Stimulated activated CD4-positive, alpha-beta T cell treated with anti-CD3 and anti-CD28 coated beads, Interleukin-15, amount 100 ng/mL, for 1 hour (primary cell): ENCODE measurements at places on chromosomes 4 and X.
A peak's percentile ranks its signal among the peaks of the same experiment; 100 is the strongest.

DNA sequence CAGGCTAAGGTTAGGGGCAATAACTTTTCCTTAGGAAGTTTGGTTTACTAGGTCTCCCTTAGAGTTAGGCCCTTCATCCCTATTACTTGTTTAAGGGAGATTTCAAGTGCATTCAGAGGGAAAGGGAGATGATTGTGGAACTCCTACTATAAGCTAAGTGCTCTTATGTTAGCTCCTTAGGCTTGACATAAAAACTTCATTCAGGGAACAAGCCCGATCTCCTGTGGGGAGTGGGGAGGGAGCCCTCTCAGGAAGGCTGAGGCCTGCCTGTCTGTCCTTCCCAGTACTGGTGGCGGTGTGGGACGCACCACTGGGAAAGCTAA lies 8.0 kb downstream of the KLF3 start:
- no peak for DNase-seq

DNA sequence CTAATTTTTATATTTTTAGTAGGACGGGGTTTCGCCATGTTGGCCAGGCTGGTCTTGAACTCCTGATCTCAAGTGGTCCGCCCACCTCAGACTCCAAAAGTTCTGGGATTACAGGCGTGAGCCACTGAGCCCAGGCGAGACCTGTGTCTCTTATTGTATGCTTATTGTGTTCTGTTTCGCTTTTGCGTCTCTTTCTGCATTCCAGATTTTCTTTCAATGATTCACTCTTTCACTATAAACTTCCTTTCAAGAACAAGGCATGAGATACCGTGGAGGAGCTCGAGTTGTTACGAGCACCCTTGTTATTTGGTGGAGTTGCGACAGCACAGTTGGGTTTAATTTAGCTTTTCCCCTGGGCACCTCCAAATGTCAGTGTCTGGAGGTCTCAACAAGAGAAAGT lies 366.7 kb upstream of the FAT1 start:
- no peak for DNase-seq

DNA sequence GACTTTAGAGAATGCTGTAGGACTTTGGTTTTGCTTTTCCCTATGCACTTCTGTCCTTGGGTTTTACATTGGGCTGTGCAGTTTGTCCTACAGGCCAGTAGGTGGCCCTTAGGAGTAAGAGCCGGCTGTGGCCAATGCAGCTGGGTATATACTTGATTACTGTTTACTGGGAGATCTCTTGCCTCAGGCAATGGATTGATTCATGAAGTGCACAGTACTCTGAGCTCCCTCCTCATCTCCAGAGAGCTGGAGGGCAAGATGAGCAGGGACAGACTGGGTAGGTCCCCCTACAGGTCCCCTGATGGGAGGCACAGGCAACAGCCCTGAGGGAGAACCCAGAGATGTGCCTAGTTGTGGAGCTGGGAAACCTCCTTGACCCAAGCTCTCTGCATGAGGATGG lies 103.8 kb upstream of the QRFPR start:
- no peak for DNase-seq

GRCh38 chrX:125503769-125504168 lies 184.1 kb downstream of the TEX13C start:
- no peak for DNase-seq

- no peak for DNase-seq
These were observed 283.4 kb downstream of the BCOR start for GRCh38 chrX:39814391-39814790.

GRCh38 chr4:18815081-18815778 lies 793.7 kb upstream of the LCORL start:
- no peak for DNase-seq

GRCh38 chrX:2220829-2221567 lies 279.8 kb downstream of the DHRSX start:
- DNase-seq = no peak

- peak; percentile 20 for DNase-seq
These were observed 28.2 kb upstream of the HUWE1 start for GRCh38 chrX:53714580-53715345.

- DNase-seq = no peak
These were observed 69.3 kb downstream of the ANKRD17 start for GRCh38 chr4:73189274-73189810.

GRCh38 chrX:111608724-111609123 lies 72.2 kb upstream of the ALG13 start:
- no peak for DNase-seq

DNA sequence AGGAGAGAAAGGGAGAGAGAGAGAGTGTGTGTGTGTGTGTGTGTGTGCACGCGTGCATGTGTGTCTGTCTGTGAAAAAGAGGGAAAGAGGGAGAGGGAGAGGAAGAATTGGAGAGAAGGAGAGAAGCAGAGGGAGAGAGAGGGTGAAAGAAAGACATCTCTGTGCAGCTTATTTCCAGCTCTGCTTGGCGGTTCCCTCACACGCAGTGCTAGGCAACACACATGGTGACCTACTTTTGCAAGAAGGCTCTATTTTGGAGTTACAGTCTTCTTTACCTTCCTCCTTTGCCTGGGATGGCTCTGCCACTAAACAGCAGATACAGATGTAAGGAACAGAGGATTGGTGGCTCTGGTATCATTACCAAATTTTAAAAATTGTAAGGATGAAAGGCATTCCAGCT lies 40.1 kb downstream of the SLC16A2 start:
- no peak for DNase-seq

DNA sequence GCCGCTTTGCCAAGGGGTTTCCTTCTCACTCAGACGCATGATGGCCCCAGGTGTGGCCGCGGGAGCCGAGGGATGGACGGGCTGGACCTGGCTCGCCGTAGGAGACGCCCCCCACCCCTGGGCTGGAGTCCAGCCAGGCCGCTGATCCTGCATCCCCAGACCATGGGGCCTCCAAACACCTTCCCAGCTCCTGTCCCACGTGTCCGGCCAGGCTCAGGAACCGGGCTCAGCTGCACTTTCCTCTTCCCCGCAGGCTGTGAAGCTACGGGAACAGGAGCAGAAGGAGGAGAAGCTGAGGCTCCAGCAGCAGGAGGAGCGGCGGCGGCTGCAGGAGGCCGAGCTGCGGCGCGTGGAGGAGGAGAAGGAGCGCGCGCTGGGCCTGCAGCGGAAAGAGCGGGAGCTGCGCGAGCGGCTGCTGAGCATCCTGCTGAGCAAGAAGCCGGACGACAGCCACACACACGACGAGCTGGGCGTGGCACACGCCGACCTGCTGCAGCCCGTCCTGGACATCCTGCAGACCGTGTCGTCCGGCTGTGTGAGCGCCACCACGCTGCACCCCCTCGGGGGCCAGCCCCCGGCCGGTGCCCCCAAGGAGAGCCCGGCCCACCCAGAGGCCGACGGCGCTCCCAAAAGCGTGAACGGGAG lies 9.1 kb downstream of the AKAP17A start:
- no peak for DNase-seq

GRCh38 chr4:165879641-165880040 lies 6.6 kb downstream of the TLL1 start:
- no peak for DNase-seq

- no peak for DNase-seq
These were observed 340 bp downstream of the HNRNPD start for GRCh38 chr4:82373486-82373815.
